Caki2 (cell line): ENCODE measurements at places on chromosomes 16 and 17.
A peak's percentile ranks its signal among the peaks of the same experiment; 100 is the strongest.

GRCh38 chr17:81976332-81977210, 858 bp upstream of the ASPSCR1 start:
- DNase-seq = peak; percentile 39

DNA sequence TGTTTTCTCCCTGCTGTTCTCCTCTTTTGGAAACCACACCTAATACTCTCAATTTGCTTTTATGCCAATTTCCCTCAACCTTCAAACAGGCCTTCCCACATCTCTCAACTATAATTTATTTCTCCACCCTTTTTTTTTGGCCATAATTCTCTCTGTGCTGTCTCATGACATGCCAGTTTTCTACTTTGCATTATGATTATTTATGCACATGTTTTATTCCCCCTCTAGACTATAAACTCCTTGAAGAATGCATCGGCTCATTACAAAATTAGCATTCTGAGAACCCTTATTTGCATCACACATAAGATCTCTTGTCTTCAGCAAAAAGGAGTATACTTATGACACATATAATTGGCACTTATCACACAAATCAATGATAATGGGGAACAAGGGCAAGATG, 10.9 kb upstream of the LYRM9 start:
- DNase-seq = no peak

- DNase-seq = no peak
Observed at GRCh38 chr16:68493412-68494070, 45.2 kb upstream of the SMPD3 start.

GRCh38 chr16:66304151-66304550, 62.3 kb upstream of the CDH5 start:
- DNase-seq = no peak

GRCh38 chr16:85983064-85983463, 84.1 kb downstream of the IRF8 start:
- DNase-seq = no peak

DNA sequence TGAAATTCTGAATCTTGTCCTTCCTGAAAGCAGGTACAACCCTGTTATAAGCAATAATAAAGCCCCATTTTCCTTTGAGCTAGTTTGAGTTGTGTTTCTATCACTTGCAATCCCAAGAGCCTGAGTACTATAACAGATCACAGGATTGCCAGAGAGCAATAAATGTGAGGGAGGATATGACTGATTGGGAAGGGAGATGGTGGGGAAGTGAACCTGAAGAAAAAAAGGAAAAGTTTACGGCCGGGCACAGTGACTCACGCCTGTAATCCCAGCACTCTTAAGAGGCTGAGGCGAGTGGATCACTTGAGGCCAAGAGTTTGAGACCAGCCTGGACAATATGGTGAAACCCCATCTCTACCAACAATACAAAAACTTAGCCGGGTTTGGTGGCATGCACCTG, 80.4 kb downstream of the COX10 start:
- no peak for DNase-seq
